Islet precursor cell (in vitro differentiated cells): ENCODE measurements at places on chromosomes 12 and 14.

GRCh38 chr12:87866578-87867292 lies 162.5 kb downstream of the C12orf50 start:
- DNase-seq, result peak; percentile 58

DNA sequence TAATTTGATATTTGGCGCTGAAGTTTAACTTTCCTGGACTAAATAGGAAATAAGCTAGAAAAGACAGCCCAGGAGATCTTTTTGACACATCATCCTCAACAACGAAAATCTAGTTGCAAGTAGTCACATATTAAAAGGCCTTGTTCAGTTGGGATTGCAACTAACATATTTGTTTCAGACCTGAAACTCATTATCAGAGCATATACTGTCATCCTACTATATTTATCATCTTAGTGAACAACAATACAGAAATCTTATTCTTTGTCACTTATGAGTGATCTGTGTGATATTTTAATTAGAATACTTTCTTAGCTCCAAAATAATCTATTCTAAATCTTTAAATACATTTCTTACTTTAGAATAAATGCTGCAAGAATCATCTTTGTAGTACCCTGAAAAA lies 72.1 kb downstream of the ELK3 start:
- no peak for DNase-seq

GRCh38 chr12:66036317-66036716 lies 94.2 kb downstream of the LLPH start:
- peak; percentile 70 for DNase-seq

- DNase-seq, result no peak
Observed at GRCh38 chr12:117080661-117081144, 18.5 kb downstream of the TESC start.

- no peak for DNase-seq
Observed at GRCh38 chr14:61475316-61475715, 153.9 kb downstream of the PRKCH start.

DNA sequence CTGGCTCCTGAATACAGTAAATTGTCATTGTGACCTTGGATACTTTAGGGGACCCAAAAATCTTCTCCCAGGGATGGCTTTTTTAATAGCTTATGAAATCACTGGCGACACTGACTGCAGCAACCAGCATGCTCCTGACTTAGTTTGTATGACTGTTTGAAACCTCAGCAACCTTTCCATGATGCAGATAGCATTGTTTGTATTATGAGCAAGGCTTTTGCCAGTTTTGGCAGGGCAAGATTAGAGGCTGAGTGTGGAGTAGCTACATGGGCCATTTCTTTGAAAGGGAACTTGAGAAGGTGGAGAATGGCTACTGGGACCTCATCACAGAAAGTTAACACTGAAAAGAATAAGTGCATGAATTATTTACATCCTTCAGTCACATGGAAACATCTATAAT lies 50.9 kb downstream of the SLC4A8 start:
- no peak for DNase-seq

- no peak for DNase-seq
Observed at GRCh38 chr12:3891201-3891600, 18.0 kb upstream of the PARP11 start.

DNA sequence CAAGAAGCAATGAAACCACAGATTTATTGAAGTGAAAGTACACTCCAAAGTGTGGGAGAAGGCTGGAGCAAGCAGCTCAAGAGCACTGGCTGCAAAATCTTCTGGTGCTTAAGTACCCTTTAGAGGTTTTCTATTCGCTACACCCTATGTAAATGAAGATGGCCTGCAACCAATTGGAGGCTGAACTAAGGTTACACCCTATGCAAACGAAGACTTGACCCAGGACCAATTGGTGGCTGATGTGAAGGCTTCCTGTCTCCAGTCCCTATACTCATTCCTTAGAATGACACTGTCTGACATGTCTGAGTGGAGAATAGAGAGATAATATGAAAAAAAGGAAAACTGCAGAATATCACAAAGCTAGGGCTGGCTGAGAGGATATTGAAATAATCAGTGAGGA lies 57.2 kb downstream of the ALG10B start:
- DNase-seq, result no peak

DNA sequence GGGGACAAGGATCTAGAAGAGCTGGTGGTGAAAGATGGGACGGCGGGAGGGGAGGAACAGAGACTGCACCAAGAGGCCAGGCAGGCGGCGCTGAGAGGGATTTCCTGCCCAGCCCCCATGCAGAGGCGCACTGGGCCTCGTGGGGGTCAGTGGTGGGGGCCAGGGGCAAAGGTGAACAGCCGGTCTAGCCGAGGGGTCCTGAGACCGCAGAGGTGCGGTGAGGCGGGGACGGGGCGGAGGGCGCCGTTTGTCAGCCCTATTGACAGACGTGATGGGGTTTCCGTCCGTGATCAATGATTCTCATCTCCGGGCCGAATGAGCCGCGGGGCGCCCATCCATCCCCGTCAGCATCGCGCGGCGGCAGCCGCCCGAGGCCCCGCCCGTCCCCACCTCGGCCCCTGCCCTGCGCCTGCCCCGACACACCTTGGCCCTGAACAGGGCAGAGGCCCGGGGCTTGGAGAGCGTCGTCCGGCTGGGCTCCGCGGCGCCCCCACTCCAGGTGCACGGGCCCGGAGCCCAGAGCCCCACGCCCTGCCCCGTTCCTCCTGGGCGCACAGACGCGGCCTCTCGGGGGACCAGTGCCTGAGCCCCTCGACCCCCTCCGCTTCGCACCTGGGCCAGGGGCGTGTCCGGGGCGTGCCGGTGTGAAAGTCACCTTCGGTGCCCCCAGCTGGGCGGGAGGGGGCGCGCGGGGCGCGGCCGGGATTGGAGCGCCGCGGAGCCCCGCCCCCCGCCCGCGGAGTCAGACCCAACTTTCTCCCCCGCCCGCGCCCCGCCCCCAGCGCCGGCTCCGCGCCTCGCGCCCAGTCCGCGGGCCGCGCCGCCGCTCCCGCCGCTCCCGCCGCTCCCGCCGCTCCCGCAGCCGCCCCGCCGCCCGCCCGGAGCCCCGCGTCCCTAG lies at the start of gene NXPH4:
Gene NXPH4, plus strand, starts transcription at position 781 of the 898 bp plus-strand sequence. CDS start 176 bp downstream, outside the sequence.
- DNase-seq, result peak; percentile 80

- DNase-seq, result no peak
Observed at GRCh38 chr14:85542623-85543022, 12.7 kb downstream of the FLRT2 start.

- DNase-seq, result no peak
Observed at GRCh38 chr12:109621211-109621694, 47.7 kb downstream of the MVK start.

- no peak for DNase-seq
Observed at GRCh38 chr14:31990926-31991572, 86.1 kb upstream of the ARHGAP5 start.
